ENCODE measurements at places on chromosomes 4 and X.

GRCh38 chr4:184851200-184851541 is 25.4 kb upstream of the ACSL1 start:
- no peak for DNase-seq

DNA sequence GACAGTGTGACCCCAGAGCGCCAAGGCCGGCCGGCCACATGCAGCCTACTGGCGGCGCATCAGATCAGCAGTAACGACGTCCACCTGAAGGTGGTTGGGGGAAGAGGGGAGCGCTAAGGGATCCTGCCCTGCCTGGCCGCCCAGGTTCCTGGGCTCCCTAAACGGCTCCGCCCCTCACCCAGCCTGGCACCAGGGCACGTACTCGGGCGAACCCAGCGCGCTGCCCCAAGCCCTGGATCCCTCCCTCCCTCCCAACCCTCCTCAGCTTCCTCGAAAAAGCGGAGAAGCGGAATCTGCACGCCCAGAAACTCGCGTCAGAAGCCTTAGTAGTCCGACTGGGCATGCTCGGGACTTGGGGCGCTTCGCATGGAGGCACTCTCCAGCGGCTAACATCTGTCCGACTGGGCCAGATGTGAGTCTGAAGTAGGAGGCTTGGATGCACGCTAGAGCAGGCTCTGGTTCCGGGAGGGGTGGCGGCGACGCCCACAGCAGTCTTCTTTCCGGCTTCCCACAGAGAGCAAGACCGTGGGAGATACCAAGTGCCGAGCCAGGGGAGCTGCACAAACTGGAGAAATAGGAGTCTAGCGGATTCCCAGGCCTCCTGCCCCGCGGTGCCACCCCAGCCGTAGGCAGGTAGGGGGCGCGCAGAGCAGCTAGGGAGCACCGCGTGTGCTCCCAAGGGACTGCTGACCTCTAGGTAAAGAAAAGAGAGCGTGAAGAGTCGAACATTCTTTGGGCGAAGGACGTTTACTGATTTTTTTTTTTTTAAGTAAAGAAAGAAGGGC is 114.3 kb upstream of the TEX13C start:
- DNase-seq = no peak

GRCh38 chrX:114952696-114953095 is 64.7 kb downstream of the IL13RA2 start:
- no peak for DNase-seq

- DNase-seq = no peak
Measured at GRCh38 chr4:31071508-31072486, 351.6 kb downstream of the PCDH7 start.

GRCh38 chr4:69730002-69730401 is 30.4 kb downstream of the SULT1B1 start:
- no peak for DNase-seq

GRCh38 chr4:54384563-54384962 is 155.5 kb downstream of the PDGFRA start:
- no peak for DNase-seq

- DNase-seq = no peak
Measured at GRCh38 chrX:7261672-7262332, 113.8 kb upstream of the PUDP start.

DNA sequence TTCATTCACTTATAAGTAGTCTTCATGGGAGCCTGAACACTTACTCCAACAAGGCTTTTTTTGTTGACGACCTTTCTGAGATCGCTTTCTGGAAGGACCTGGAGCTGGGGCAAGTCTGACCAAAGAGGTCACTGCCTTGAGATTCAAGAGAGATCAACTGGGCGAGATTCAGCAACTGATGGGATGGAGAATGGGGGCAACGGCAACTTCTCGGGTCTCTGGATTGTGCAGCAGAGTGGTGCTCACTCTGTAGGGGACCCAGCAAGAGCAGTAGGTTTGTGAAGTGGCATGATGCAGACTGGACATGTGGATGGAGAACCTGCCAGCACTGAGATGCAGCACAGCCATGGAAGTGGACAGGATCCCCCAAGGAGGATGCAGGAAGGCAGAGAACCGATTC is 288.1 kb downstream of the EVC2 start:
- DNase-seq = no peak

DNA sequence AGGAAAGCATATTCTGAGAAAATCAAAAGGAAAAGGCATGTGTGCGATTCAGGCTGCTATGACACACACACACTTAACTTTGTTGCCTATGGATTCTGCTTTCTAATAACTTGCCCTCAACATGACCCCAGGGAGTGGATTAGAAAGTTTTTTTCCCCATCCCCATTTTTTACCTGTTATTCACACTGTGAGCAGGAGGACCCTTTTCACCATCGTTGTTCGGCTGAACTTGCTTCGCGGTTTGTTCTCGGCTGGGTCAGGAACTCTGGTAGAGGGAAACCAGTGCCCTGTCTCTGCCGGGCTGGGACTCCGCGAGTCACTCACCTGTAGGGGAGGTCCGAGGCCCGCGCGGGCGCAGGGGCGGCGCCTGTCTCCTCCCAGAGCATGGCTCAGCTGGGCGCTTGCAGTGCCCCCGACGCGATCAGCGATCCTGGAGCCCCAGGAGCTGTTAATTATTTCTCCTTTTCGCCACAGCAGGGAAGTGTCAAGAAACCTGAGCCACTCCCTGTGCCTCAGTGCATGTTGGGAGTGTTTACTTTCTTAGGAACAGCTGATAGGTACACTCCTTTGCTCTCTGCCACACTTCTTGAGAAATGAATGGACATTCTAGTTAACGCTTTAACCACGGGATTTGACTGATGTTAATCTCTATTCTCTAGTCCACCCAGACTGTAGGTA is at the start of gene RASSF6:
Gene RASSF6 (minus strand): TSS at position 322 of the 678 bp plus-strand sequence. CDS start 8,641 bp downstream, outside the sequence.
- no peak for DNase-seq

- no peak for DNase-seq
Measured at GRCh38 chr4:3853388-3854035, 87.3 kb downstream of the ADRA2C start.
